ENCODE measurements at places on chromosomes 7 and 10.

- no peak for DNase-seq
Measured at GRCh38 chr10:79910344-79910743, 38.6 kb downstream of the SFTPD start.

GRCh38 chr7:5662828-5663227, 118.6 kb downstream of the RNF216 start:
- no peak for DNase-seq

GRCh38 chr7:50730446-50731400, 52.0 kb downstream of the GRB10 start:
- DNase-seq = no peak

DNA sequence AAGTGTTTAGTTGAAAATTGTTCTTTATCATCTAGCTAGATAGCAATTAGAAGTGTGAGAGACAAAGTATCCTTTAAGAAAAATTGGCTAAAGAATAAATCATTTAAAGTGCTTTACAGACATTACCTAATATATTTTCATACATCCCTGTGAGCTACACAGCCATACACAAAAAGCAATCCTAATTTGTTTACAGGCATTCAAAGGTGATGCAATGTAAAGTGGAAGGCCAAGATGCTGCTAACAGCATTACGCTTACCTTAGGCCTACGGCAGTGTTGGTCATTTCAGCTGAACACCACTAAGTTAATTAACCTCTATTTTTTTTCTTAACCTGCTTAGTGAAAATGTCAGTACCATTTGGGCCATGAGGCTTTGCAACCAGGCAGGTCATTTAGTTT, 10.7 kb upstream of the CASD1 start:
- no peak for DNase-seq

DNA sequence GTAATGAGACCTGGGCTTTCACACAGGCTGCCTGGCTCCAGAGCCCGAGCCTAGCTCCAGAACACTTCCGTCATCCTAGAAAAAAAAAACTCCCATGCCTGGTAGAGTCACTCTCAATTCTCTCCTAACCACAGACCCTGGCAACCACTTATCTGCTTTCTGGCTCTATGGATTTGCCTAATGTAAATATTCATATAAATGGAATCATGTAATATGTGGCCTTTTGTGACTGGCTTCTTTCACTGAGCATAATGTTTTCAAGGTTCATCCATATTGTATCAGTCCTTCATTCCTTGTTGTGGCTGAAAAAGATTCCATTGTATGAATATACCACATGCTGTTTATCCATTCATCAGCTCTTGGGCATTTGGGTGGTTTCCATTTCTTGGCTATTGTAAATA, 167.7 kb upstream of the MKLN1 start:
- peak; percentile 14 for DNase-seq

All from NCI-H2081 treated with DMSO at 0.1 percent for 48 hours (cell line).